ENCODE measurements at places on chromosomes 3 and 15.

DNA sequence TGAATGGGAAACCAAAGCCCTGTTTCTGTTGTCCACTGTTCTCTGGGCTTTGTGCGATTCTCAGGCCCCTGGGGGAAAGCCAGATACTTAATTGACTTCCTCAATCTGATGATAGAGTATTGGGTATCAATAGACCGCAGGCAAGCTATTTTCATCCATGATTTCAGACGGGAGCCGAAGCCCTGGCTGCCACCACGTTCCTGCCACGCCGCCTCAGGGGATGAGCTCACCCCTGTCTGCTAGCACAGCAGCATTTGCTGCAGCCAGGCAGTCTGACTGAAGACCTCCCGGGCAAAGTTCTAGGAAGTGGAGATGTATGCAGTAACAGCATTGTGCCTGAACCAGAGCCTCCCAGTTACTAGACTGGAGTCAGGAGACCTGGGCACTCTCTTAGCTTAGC lies 69.8 kb downstream of the ISG20 start:
- no peak for DNase-seq

DNA sequence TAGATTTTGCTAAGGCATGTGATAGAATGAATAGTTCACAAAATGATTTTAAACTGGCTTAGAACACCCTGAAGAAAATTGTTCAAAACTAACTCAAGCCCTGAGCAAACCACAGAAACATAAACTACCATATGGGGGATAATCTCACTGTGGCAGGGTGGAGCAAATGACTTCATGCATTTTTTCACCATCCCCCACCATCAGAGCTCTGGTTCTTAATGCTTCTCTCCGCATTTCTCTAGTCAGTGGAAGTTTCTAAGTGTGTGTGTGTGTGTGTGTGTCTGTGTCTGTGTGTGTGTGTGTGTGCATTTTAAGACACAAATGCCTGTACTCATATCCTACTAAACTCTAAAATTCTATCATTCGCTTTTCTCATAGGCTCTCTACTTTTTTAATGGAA lies 107.1 kb upstream of the PHLDB2 start:
- DNase-seq = no peak

GRCh38 chr3:113156816-113157333 lies 54.5 kb upstream of the BOC start:
- DNase-seq = no peak

DNA sequence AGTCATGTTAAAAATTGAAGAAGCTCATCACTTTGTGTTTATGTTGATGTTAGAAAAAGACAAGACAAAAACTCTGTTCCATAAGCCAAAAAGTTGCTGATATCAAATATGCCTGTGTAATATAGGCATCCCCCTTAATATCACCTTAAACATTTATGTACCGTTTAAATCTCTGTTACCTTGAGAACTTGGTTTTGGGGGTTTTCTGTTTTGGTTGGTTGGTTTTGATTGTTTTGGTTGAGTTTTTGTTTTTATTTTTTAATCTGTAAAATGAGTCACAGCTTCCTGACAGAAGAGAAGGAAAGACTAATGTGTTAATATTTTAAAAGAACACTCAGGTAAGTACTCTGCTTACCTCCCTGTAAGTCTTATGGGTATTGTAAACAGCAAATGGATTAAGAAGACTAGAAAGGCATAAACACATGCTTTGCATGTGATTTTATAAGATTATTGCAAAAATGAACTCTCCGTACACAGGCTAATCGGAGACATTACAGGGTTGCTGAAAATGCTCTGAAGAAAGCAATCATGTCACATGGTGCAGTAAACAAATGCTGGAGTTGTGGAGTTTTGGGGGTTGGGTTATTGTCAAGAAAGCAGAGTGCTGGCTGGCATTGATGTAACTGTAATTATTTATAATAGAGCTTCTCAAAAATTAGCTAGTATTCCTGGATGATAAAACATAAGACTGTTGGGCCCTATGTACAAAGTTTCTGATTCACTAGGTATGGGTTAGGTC lies 69.5 kb upstream of the MBNL1 start:
- DNase-seq = no peak

DNA sequence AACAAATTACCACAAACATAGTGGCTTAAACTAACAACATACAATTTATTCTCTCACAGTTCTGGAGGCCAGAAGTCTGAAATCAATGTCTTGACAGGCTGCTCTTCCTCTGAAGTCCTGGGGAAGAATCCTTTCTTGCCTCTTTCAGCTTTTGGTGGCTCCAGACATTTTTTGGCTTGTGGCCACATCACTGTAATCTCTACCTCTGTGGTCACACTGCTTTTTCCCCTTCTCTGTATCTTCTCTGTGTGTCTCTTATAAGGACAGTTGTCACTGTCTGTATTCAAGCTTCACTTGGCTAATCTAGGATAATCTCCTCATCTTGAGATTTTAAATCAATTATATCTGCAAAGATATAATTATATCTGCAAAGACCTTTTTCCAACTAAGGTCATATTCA lies 80.3 kb upstream of the ABHD2 start:
- no peak for DNase-seq

DNA sequence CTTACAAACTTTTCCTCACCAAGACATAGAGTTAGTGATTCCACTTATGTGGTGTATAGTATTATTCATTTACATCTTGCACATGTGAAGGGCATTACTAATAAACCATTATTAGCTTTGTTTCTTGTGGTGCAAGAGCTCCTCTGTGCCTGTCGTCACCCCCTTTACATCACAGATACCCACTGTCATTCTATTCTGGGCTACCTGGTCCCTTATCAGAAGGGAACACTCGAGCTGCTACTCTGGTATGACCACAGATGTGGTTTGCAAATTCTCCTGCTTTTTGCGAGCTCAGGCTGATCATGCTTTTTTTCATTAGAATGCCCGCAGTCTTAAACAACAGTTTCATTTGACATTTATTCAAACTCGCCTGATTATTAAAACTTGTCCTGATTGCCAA lies 13.9 kb upstream of the SENP2 start:
- no peak for DNase-seq

- DNase-seq = no peak
Observed at GRCh38 chr3:147702509-147702908, 293.3 kb downstream of the ZIC1 start.

GRCh38 chr15:70179309-70179892 lies 81.7 kb upstream of the TLE3 start:
- no peak for DNase-seq

DNA sequence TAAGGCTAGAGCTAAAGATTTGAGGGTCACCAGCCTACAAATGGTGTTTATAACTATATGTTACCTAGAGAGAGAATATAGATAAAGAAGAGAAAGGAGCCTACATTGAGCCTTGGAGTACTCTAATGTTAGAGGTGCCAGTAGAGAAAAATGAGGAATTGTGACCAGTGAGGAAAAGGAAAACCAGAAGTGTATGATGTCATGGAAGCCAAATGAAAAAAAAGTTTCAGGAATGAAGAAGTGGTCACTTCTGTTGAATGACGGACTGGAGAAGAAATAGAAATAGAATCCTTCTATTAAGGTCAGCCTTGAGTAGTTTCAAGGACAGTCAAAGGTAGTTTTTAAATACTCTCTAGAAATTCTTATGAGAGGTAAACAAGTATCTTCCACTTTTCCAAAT lies 51.2 kb upstream of the MLF1 start:
- DNase-seq = no peak

DNA sequence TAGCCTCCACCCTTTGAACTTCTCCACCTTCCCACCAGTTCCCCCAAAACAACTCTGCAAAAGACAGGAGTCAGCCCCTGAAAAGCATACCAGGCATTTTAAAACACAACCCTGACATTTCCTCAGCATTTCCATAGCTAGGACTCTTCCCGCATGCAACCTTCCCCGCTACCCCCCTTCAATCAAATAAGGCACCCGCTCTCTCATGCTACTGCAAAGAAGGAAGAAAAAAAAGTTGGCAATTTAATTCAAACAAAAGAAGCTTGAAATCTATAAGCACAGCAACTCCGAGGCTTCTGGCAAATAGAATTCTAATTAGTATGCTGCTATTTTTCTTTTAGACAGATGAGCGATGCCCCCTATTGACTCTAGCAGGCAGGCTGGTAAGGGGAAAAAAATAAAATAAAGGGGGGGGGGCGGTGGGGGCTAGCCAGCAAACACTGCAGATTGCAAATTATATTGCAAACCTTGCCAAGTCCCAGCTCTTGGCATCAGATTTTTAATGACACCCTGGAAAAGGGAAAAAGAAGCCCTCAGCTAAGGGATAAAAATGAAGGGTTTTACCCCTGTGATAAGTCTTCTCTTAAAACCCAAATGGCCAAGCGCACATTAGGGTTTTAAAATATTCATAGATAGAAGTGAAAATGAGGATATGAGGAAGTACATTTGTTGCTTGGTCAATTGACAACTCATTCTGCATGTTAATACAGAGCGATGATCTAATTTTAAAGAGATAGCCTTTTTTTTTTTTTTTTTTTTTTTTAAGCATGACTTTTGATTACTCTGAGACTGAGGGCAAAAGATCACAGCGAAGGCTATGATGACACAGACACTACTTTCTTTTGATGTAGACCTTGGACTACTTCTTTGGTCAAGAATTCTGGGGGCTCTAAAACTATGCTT lies 255.2 kb downstream of the NR2F2 start:
- DNase-seq = no peak

DNA sequence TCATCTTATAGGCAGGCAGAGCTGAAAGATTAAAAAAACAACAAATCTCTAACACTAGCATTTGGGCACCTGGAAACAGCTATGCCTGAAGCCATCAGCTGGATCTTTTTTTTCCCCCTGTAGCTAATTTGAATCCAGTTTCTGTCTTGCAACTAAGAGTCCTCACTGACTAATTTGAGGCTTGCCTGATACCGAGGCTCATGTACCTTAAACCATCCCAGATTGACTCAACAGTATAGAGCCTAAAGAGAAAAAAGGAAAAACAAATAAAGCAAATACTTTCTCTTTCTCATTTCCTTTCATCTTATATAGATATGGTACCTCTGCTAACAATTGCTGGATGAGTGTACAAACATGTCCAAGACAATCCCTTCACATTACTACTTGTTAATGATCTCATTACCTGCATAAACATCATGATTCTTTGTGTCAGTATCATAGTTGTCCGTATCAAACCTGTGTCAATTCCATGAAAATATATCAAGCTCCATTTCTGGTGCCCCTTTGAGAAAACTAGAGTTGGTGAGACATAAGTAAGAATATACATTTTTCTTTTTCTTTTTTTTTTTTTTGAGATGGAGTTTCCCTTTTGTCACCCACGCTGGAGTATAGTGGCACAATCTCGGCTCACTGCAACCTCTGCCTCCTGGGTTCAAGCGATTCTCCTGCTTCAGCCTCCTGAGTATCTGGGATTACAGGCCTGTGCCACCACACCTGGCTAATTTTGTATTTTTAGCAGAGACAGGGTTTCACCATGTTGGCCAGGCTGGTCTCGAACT lies 43.1 kb downstream of the BHLHE40 start:
- DNase-seq = no peak

Data from activated CD4-positive, alpha-beta T cell treated with anti-CD3 and anti-CD28 coated beads for 1 hour (primary cell).